Activated CD4-positive, CD25-positive, alpha-beta regulatory T cell treated with anti-CD3 and anti-CD28 coated beads, Interleukin-2, amount 50 U/mL, for 16 hours (primary cell): ENCODE measurements at places on chromosomes 7 and 10.

DNA sequence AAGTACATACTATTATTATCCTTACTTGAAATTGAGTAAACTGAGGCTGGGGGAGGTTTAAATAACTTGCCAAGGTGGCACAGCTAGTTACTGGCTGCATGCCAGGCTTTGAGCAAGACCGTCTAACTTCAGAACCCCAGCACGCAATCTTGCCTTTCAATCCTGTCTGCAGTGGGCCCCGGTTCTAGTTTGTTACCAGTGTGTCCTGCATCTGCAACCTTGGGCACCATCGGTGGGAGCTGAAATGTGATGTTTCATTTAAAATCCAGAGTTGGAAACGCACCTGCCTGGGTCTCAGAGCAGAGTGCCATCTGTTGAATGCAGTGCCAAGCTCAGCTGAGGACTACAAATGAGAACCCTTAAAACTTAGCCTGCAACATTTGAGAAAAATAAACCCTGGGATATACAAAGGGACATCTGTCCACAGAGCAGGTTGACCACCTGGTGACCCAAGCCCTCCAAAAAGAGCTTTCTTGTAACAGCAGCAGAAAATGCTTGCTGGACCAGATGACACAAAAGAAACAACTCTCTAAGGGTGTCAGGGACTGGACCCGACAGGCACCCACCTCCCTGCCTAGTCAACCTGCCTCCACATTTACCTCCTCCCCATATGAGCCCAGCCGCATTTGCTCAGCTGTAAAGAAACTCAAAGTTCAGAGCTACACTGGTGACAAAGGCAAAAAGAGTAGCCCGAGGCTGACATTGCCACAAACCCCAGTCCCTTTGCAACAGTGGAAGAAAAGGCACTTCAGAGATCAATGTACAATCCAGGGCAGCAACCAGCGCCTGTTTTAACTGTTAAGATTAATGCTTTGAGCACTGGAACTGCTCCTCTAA is 1.7 kb downstream of the SH3PXD2A start:
- DNase-seq = no peak

GRCh38 chr10:12707461-12708185 is 293.9 kb downstream of the CCDC3 start:
- no peak for DNase-seq

- no peak for DNase-seq
Measured at GRCh38 chr7:82234457-82235049, 209.0 kb downstream of the CACNA2D1 start.

GRCh38 chr7:17234030-17234397 is 64.4 kb upstream of the AHR start:
- no peak for DNase-seq

DNA sequence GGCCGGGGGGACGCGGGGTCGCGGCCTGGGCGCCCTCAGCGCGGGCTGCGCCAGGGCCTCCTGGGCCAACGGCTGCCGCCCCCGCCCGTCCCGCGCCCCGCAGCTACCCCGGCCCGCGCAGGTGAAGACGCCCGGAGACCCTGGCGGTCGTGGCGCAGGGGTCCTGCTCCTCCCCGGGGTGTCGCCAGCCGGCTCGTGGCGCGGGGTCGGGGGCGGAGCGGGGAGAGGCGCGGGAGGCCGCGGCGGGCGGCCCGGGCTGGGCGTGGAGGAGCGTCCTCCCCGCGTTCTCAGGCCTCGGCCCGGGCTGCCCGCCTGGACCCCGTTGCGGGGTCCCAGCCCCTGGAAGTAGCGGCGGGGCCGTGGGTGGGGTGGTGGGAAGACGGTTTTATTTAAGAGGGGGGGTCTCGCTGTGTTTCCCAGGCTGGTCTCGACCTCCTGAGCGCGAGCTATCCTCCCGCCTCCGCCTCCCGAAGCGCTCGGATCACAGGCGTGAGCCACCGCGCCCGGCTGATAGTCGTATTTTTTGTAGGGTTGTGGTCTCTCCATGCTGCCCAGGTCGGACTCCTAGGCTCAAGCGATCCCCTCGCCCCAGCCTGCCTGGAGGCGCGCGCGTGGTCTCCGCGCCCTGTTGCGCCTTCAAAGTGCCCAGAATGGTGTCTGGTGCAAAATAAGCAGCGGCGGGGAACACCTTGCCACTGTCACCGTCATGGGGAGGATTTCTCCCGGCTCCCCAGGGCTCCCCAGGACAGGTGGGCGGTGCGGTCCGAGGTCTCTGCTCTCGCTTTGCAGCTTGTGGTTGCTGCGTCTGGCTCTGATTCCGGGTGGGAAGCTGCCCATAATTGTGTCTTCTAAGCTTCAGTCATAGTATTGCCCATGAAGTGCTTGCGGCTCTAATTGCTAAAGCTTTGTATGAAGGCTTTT is 15.3 kb upstream of the SUN1 start:
- DNase-seq = no peak

DNA sequence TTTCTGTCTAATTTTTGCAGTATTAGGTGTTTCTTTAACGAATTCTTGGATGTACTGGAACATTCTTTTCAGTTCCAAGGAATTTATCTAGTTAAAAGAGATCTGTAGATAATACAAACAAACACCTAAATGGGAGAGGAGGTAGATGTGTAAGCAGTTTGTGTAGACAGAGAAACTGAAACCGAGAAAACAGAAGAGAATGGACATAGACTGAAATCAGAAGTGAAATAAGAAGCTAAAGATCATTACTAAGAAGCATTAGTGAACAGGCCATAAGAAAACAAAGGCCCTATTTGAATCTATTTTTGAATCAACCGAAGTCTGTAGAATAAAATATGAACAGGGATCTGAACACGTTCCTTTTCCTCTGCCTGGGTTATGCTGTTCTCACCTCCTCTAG is 26.5 kb upstream of the TMEM229A start:
- no peak for DNase-seq

DNA sequence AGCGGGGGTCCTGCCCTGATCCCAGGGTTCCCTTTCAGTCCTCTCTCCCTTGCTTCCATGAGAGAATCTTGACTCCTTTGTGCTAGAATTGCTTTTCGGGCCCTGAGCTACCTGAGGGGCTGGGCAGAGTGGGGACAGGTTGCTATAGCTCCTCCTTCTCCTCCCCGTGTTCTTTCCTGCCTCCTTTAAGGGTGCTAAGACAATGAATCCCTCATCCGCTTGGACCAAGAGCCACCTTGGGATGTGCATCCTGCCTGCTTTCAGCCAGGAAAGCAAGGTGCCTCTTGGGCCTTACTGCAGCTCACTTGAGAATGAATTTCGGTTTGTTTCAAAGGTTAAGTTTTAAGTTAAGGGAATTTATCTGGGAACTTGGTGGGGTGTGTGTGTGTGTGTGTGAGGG is 53.6 kb downstream of the ADRA2A start:
- no peak for DNase-seq

DNA sequence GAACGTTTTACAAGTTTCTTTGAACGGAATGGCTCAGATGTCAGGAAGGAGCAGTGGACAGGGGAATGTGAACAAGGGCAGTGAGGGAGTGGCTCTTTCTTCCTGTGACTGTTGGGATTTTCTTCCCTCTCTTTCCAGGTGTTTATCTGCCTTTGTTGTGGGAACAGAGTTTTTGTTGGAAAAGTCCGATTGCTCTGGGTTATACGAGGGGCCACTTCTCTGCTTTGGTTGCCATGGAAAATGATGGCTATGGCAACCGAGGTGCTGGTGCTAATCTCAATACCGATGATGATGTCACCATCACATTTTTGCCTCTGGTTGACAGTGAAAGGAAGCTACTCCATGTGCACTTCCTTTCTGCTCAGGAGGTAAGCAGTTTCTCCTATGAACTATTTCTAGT is 41.4 kb downstream of the ZRANB1 start:
- DNase-seq = no peak

GRCh38 chr10:712575-712974 is 23.1 kb upstream of the DIP2C start:
- DNase-seq = no peak

DNA sequence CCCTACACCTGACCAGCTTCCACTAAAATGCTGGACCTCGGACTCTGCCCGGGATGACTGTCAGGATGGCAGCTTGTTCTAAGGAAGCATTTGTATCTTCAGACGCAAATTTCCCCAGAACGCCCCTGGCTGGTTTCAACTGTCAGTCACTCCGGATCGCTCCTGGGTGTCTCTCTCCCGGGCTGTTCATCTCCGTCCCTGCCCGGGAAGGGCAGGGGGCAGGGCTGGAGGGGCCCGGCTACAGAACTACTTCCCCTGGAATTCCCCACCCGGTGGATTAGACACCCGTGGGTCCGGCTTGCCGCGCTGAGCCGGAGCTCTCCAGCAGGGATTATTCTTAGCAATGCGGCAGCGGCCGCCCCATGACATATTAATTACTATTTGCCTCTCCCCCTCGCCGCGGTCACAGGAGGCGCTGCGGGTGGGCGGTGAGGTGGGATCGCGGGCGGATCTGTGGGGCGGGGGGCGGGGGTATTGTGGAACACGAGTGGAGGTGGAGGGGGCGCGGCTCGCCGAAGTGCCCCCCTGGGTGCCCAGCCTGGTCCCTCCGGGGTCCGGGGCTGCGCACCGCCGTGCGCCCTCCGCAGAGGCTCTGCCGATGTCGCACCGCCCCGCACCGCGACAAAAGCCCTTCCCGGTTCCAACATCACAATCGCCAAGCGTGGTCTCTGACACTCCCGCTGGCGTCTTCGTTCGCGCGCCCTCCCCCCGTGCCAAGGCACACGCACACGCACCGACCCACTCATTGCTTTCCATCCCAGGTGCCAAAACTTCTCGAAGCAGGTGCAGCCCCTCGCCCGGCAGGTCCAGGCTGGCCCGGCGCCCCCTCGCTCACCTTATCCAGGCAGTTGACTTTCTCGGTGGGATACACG is 276.1 kb upstream of the NEBL start:
- no peak for DNase-seq

- no peak for DNase-seq
Measured at GRCh38 chr7:51067757-51068156, 248.9 kb downstream of the COBL start.

DNA sequence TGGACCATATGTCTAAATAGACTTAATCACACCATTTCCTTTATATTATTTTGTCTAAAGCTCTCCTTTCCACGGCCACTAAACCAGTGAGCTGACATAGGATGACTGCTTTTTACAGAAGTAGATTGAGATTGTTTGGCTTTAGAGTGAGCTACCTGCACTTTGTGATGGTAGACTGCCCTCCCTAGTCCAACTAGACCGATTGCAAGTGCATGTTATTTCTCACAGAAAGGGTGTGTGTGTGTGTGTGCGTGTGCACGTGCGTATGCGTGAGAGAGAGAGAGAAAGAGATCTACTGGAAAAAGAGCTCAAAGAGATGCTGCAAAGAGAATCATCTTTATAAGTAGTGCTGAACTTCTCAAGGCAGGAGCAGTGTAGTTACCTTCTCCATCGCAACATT is 60.7 kb downstream of the VCL start:
- no peak for DNase-seq

DNA sequence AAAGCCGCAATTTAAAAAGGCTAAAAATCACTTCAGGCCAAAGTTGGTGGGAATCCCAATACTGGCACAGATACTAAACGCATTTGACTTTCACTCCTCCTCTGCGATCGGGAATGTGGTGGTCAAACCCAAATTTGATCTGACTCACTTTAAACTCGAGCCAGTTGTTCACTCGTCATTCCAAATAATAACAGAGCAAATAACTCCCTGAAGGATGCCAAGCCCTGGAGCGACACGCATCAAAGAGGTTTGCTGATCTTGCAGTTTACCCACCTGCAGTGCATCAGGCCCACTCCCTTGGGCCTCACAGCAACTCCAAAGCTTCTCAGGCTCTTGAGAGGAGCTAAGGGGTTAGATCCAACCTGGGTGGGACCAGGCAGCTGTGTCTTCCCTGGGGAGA is 12.2 kb downstream of the PTN start:
- no peak for DNase-seq

GRCh38 chr7:42946627-42946950 is 14.4 kb downstream of the MRPL32 start:
- DNase-seq = no peak

DNA sequence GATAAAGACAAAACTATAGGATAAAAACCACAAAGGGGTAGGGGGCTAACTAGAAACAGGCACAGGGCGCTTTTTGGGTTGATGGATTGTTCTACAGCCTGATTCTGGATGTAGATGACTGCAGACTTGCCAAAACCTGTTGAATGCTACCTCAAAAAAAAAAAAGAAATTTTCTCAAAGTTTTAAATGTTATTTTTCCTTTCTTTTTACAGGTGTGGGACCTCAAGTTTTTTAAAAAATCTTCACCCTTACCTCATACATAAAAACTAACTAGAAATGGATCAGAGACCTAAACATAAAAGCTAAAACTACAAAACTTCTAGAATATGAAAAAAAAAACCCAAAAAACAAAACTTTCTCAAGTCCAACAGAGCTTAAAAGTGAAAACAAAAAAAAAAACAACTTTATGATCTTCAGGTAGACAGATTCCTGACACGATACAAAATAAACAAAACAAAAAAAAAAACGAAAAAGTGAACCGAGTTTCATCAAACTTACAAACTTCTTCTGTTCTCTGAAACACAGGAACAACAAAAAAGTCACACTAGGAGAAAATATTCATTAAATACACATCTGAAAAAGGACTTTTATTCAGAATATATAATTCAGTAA is 14.9 kb downstream of the RHEB start:
- no peak for DNase-seq

DNA sequence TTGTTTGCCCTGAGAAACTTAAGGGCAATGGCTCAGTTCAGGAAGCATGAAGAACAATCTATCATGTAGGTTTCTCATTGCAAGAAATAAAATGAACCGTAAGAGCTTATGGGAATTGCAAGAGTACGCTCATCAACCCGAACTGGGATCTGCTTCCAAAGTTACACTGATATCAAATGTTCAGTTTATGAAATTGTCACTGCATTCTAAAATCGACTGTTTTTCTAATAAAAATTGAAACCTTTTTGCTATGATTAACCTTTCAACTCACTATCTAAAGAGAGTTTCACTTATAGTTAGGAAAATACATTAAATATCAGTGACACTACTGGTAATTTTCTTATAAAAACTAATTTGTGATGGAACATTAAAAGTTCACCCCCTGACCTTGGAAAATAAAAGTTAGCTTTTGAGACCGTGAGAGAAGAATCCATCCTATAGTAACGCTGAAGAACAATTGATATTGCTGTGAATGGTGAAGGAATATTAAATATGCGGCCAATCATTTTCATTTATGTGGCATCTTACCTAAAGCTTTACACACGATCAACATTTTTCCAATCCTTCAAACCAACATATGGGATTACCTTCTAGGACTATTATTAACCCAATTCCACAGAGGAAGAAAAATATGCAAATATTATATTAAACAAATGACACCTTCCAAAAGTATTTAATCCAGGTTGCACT is 2.2 kb downstream of the MEOX2 start:
- no peak for DNase-seq

GRCh38 chr10:95729323-95730055 is 26.5 kb upstream of the ENTPD1 start:
- DNase-seq = no peak

GRCh38 chr7:66400400-66400799 is 195.3 kb downstream of the TPST1 start:
- no peak for DNase-seq

GRCh38 chr10:132256866-132257265 is 50.9 kb downstream of the STK32C start:
- no peak for DNase-seq

DNA sequence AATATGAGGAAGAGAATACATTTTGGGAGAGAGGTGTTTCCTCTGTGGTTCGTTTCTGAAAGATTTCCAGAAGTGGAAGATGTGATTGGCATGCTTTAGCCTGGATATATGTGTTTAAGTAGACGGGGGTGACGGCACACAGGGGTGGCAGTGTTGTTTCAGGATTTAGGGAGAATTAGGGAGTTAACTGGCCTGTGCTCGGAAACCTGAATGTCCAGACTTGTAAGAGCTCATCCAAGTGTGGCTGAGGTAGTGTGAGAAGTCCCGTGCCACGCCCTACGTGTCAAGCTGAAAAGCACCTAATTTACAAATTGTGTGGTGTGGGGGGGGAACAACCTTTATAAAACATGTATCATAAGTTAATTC is 1.1 kb downstream of the RALA start:
- DNase-seq = no peak
